Cardiac muscle cell (in vitro differentiated cells and primary cell): ENCODE measurements at places on chromosomes 7 and 10. TPM values are rescaled to one million over a fixed set of nuclear protein-coding genes. Genes with fewer than 3 reads are reported as not detected.

- no peak overlapping the region for H3K27ac ChIP-seq
- no peaks in the 10 kb centered on the region for H3K36me3 ChIP-seq
- no peaks in the 10 kb centered on the region for H3K27me3 ChIP-seq
- DNase-seq, result no peak
- H3K4me3 ChIP-seq, result no peak overlapping the region
- no peaks in the 10 kb centered on the region for H3K4me1 ChIP-seq
These were observed 131.8 kb upstream of the WDR11 start for GRCh38 chr10:120719333-120719732.

- peak; percentile 4 for DNase-seq
- no peaks in the 10 kb centered on the region for H3K27me3 ChIP-seq
- peak overlapping the region; percentile 92 for H3K27ac ChIP-seq
- no peaks in the 10 kb centered on the region for H3K36me3 ChIP-seq
These were observed 473 bp downstream of the PPP1R9A start for GRCh38 chr7:94907811-94908322.

DNA sequence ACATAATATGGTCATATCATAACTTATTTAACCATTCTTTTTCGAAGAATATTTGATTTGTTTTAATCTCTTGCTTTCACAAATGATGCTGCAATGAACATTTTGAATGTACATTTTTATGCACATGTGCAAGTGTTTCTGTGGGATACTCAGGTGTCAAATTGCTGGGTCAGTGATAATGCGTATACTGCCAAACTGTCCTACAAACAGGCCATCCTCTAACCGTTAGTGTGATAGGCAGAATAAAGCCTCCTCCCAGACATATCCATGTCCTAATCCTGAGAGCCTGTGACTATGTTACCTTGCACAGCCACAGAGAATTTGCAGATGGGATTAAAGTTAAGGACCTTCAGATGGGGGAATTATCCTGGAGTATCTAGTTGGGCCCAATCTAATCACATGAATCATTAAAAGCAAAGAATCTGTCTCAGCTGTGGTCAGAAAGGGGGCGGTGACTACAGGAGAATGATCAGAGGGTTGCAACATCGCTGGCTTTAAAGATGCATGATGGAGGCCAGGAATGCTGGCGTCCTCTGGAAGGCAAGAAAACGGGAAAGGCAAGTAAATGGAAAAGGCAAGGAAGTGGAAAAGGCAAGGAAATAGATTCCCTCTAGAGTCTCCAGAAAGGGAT lies 46.7 kb downstream of the FZD1 start:
- H3K4me1 ChIP-seq, result no peaks in the 10 kb centered on the region
- no peak overlapping the region for H3K4me3 ChIP-seq
- peak; percentile 60 for DNase-seq
- H3K27me3 ChIP-seq, result no peaks in the 10 kb centered on the region
- no peak overlapping the region for H3K27ac ChIP-seq
- no peaks in the 10 kb centered on the region for H3K36me3 ChIP-seq

GRCh38 chr10:14820010-14820774 lies 17.6 kb downstream of the CDNF start:
- H3K4me1 ChIP-seq, result peaks cover 7% of the 10 kb centered on the region
- H3K27ac ChIP-seq, result no peak overlapping the region
- no peak overlapping the region for H3K4me3 ChIP-seq
- H3K36me3 ChIP-seq, result no peaks in the 10 kb centered on the region
- peak; percentile 86 for DNase-seq

DNA sequence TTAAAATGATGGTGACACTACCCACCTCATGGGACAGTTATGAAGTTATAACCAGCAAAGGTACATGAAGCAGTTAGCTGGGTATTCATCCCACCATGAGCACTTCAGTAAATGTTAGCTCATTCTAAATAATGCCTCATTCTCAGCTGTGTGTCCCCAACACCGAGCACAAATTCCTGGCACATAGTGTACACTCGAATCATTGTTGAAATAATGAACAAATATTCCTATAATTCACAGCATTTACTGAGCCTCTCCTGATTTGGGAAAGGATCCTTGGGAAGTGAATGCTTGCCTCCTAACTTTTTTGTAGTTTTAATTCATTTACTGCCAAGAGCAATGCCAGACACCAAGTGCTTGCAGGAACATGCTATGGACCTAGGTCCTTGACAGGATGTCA lies 235.2 kb downstream of the DGKI start:
- no peaks in the 10 kb centered on the region for H3K36me3 ChIP-seq
- H3K4me3 ChIP-seq, result no peak overlapping the region
- no peaks in the 10 kb centered on the region for H3K4me1 ChIP-seq
- no peaks in the 10 kb centered on the region for H3K27me3 ChIP-seq
- no peak for DNase-seq
- no peak overlapping the region for H3K27ac ChIP-seq

GRCh38 chr10:15262036-15262713 lies 93.7 kb upstream of the NMT2 start:
- no peak overlapping the region for H3K4me3 ChIP-seq
- peaks cover 18% of the 10 kb centered on the region for H3K4me1 ChIP-seq
- no peaks in the 10 kb centered on the region for H3K36me3 ChIP-seq
- DNase-seq, result no peak
- H3K27me3 ChIP-seq, result no peaks in the 10 kb centered on the region

DNA sequence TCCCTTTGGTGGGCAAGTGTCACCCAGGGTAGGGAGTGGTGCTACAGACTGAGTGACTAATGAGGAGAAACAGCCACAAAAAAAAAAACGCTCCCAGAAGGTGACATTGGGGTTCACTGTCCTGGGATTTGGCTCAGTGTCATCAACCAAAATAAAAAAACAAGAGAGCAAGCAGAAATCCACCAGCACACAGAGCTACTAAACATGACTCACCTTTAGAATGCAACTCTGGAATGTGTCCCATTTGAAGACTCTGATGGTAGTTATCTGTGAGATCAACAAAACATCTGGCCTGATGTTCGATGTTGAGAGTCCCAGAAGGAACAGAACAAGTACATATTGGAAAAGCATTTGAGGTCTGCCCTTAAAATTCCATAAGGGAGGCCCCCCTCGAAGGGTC lies 200.3 kb upstream of the LYZL2 start:
- H3K36me3 ChIP-seq, result no peaks in the 10 kb centered on the region
- peaks cover 15% of the 10 kb centered on the region for H3K4me1 ChIP-seq
- H3K27me3 ChIP-seq, result no peaks in the 10 kb centered on the region
- H3K4me3 ChIP-seq, result no peak overlapping the region
- no peak overlapping the region for H3K27ac ChIP-seq

GRCh38 chr7:35725280-35725680 lies 30.3 kb upstream of the HERPUD2 start:
- H3K4me3 ChIP-seq, result no peak overlapping the region
- no peaks in the 10 kb centered on the region for H3K27me3 ChIP-seq
- H3K27ac ChIP-seq, result no peak overlapping the region
- H3K36me3 ChIP-seq, result no peaks in the 10 kb centered on the region
- DNase-seq, result no peak

DNA sequence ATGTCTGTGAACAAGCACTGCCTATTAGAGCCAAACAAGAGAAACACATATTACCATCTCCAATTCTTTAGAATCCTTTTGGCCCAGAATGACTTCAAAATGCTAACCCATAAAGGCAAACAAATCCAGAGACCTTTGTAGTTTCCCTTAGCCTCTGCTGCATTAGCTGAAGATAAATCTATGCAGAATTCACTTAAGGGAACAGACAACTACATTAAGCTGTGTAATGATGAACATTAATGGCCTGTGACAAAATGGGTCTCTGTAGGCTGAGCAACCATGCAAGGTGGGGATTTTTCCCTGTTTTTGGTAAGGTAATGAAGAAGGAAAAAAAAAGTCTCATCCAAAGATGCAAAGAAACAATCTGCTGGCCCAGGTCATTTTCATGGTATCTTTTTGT lies 411.6 kb downstream of the EXOC4 start:
- no peaks in the 10 kb centered on the region for H3K27me3 ChIP-seq
- no peaks in the 10 kb centered on the region for H3K36me3 ChIP-seq
- no peak for DNase-seq

Gene EPHA1
- total RNA-seq, result 0.30 TPM in 1 of 2 replicates, not detected in the other
